ENCODE measurements at places on chromosomes 5 and 9.

DNA sequence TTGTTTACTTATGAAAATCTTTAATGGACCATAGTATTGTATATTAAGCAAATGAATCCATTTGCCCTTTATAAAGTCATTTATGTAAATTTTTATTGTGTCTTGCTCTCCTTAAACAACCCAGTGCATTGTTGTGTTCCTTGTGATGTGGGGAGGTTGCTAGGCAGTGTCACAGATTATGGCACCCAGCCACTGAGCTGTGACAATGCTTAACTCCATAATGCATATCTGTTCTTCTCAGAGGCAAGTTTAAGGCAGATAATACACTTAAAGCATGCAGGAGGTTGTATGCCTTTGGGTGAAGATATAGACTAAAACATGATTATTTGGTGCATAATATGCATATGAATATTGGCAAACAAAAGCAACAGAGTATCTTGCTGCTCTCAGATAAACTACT lies 269.6 kb upstream of the RIOK2 start:
- no peak for DNase-seq

GRCh38 chr5:116249648-116250047 lies 164.8 kb downstream of the COMMD10 start:
- DNase-seq, result no peak

- no peak for DNase-seq
These were observed 510.5 kb upstream of the TNC start for GRCh38 chr9:115628426-115628825.

DNA sequence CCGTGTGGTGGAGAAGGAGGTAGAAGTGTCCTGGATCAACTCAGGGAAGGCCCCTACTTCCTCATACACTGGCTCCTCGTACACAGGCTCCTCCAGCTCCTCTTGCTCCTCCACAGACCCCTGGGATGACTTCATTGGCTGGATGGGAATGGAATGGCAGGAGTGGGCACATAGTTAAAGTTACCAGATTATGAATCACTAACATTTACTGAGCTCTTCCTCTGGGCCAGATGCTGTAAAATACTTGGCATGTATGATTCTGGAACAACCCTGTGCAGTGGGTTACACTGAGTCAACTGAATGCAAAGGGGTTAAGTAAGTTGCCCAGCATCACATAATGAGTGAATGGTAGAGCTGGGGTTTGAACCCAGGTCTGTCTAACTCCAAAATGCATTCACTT lies 3.1 kb upstream of the FCHSD1 start:
- DNase-seq, result no peak

- DNase-seq, result no peak
These were observed 106.9 kb downstream of the TTC39B start for GRCh38 chr9:15200111-15200510.

- no peak for DNase-seq
These were observed 607.4 kb downstream of the CDH12 start for GRCh38 chr5:22245770-22246169.
